ENCODE measurements at places on chromosomes 16 and 17.

GRCh38 chr17:58387834-58388233 lies 29.5 kb downstream of the RNF43 start:
- DNase-seq: no peak

DNA sequence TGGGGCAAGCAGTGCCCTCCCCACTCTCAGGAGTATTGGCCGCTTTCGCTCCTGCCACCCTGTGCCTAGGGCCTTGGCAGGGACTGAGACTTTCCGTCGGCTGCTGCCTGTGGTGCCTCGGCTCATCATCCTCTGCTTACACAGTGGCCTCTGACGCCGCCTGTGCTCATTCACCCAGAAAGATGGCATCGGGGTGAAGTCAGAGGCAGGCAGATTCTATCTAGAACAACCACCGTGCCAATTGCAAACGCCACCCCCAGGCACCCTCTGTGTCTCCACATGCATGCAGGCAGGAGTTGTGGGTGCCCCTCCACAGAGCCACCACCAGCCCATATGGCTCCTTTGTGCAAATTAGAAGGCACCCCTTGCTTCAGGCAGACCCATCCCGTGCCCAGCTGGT lies 154.2 kb upstream of the GSE1 start:
- no peak for DNase-seq

DNA sequence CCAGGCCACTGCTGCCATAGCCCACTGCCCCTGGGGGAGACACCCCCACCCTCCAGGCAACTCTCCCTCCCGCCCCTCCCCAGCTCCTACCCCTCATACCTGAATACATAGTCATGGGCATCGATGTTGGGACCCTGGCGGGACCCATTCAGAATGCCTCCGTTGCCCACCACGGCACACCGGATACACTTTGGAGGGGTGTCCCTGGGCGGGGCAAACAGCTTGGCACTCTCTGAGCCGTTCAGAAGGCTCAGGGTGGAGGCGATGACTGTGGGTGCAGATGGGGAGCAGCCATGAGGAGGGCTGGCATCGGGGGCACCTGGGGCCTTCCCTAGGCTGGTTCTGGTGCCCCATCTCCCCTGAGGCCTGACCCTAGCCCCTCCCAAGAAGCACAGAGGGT lies 12.6 kb downstream of the ST6GALNAC2 start:
- no peak for DNase-seq

- no peak for DNase-seq
Measured at GRCh38 chr16:72107371-72107770, 13.7 kb downstream of the DHX38 start.

GRCh38 chr17:64092113-64092512 lies 37.8 kb downstream of the ERN1 start:
- no peak for DNase-seq

- no peak for DNase-seq
Measured at GRCh38 chr17:33056399-33057146, 64.9 kb downstream of the SPACA3 start.

- DNase-seq: peak; percentile 68
Measured at GRCh38 chr17:47276868-47277267, 23.2 kb downstream of the ITGB3 start.

DNA sequence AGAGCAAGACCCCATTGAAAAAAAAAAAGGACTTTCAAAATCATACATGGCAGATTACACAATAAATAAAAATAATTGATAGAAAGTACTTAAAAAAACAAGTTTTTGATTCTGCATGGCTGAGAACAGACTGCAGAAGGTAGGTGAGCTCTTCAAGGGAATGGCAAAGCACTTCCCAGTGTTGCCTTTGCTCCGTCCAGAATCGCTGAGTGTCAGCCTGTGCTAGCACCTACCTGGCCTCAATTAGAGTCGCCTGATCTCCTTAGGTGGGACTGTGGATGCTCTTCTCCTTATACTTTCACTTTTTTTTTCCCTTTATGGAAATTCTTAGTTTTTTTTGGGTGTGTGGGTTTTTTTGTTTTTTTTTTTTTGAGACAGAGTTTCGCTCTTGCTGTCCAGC lies 6.0 kb upstream of the TMEM220 start:
- DNase-seq: no peak

DNA sequence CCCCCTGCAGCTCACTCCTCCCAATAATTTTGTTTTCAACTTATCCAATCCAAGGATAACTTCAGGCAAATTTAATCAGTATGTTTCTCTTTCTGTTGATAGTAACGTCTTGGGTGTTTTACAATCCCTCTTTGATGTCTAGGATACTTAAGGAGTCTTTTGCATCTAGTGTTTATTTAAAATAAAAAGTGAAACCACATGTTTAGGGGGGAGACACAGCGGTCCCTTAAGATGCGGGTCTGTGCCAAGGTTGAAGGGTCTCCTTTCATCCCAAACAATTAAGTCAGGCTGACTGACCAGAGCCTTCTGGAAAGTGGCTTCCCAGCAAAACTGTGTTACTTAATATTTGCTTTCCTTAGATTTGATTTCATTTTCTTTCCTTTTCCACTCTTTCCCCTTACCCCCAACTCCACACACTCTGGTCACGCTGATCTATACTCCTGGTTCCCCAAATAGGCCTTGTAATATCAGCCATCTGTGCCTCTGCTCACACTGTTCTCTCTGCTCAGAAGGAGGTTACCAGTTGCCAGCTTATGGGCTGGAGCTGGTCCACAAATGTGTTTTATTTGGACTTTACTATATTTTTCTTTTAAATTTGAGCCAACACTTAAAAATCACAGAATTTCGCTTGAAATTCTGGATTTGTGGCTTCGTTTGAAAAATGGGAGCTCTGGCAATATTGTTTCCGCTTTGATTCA lies 11.2 kb downstream of the ANKS4B start:
- no peak for DNase-seq

- no peak for DNase-seq
Measured at GRCh38 chr17:65130832-65131231, 6.3 kb upstream of the RGS9 start.

DNA sequence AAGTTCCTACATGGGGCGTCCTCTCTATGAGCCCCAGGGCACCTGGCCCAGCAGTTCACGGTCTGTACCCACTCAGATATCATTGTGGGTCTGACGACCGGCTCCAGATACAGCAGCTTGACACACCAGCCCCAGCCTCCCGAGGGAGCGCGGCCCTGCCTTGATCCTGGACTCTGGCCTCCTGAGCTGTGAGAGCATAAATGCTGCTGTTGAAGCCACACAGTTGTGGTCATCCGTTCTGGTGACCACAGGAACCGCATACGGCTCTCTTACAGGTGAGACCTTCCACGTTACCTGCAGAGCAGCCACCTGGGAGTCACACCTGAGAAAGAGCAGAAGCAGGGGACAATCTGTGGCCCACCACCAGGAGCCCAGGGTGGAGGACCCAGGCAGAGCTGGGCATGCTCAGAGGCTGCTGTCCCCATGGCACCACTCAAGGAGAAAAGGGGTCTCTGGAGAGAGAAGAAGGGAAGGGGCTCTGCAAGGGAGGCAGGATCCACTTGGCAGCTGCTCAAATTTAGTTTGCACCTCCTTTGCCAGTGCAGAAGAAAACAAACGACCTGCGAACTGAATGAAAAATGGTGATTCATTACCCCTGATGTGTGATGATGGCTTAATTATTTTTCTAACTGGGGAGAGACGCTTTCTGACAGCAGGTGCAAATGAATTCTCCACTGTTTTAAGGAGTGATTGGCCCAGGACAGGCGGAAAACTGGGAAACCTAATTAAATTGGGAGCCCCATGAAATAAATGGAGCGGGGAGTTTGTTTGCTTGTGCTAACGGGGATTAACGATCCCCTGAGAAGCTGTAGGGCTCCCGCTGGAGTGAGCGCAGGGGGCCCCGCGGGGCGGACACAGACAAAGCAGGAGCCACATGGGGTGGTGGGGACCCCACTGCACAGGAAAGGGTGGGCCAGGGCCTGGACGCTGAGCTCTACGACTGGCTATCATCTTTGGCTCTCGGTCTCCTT lies 208.9 kb downstream of the RBFOX3 start:
- no peak for DNase-seq

DNA sequence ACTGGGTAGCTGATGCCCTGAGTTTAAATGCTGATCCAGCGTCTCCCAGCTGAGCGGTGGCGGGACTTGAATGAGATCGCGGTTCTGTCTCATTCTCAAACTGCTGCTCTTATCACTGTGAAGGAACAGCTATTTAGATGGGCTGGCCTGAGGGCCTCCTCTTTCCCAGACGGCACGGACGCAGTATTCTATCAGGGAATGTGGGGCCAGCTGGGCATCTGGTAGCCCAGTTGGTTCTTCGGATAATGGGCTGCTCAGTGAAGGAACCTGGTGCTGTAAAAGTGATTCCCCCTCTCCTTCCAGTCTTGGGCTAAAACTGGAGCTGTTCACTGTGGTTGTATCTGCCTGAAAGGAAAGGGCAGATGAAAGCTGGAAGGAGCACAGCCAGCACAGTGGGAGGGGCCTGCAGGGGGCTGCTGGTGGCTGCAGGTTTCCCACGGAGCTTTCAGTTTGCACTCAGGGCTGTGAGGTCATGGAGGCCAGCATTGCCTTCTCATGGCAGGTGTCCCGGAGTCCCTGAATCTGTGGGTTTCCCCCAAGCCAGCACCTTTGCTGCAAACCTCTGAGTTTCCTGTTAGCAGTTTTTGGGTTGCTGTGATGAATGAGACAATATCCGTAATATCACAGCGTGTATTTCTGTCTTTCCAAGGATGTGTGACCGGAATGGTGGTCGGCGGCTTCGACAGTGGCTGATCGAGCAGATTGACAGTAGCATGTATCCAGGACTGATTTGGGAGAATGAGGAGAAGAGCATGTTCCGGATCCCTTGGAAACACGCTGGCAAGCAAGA lies 3.6 kb downstream of the IRF8 start:
- no peak for DNase-seq

- no peak for DNase-seq
Measured at GRCh38 chr17:41849251-41849990, 11.8 kb downstream of the KLHL10 start.

GRCh38 chr17:60354223-60354622 lies 37.7 kb downstream of the USP32 start:
- DNase-seq: peak; percentile 64

DNA sequence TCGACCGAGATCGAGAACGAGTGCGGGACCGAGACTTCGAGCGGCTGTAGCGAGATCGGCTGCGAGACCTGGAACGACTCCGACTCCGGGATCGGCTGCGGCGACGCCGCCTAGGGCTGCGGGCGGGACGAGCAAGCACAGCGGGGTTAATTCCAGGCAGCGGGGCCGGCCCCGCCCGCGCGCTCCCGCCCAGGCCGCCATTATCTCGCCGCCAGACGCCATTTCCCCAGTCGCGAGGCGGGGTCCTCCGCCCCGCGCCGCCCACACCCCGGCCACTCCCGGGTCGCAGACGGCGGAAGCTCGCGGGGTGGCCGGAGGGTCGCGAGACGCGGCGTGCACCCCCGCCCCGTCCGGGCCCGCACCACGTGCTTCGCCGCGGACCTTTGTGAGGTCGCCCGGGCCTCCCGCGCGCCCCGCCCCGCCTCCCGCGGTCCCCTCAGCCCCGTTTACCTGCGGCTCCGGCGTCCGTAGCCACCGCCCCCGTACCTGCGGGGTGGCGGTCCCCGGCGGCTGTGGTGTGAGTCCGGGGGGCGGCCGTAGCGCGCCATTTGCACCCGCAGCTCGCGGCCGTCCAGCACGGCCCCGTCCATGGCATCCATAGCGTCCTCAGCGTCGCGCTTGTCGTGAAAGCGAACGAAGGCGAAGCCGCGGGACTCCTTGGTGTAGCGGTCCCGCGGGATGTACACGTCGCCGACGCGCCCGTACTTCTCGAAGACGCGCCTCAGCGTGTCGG lies 616 bp downstream of the SRSF2 start:
- no peak for DNase-seq

DNA sequence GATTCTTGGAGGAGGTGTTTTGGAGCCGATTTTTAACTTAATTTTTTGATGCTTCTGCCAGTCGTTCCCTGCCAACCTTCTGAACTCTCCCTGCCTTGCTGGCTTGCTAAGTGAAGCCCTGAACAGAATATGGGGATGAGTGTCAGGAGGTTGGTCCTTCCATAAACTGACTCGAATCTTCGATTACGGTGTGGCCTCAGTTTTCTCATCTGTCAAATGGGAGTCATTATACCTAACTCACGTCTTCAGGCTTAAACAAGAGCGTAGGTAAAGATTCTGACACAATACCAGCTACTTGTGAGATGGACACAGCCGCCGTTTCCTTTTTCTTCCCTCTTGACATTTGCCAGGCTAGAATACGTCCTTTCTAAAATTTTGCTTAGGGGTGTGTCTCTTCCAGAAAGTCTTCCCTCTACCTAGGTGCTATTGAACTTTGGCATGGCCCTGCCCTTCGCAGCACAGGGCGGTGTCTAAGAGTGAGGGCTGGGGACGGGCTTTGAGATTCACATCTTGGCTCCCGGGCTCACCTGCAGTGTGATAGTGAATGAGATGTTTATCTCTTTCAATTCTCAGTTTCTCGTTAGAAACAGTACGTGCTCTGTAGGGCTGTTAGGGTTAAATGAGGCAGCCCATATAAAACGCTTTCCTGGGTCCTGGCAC lies 190.6 kb upstream of the SDK2 start:
- no peak for DNase-seq

DNA sequence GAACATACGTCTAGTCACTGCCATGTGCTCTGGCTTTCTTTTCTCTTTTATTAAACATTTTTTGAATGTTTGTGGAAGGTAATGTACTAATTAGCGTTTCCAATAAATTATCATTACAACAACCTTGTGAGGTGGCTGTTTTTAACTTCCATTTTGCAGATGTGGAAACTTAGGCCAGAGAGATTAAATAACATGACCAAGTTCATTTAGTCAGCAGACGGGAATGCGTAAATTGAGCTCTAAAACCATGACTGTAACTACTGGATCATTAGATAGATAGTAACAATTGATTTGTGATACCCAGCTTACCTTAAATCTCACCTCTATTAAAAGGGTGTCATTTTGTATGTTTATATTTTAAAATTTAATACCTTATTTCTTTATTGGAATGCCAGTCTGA lies 49.4 kb downstream of the RABEP1 start:
- DNase-seq: no peak

DNA sequence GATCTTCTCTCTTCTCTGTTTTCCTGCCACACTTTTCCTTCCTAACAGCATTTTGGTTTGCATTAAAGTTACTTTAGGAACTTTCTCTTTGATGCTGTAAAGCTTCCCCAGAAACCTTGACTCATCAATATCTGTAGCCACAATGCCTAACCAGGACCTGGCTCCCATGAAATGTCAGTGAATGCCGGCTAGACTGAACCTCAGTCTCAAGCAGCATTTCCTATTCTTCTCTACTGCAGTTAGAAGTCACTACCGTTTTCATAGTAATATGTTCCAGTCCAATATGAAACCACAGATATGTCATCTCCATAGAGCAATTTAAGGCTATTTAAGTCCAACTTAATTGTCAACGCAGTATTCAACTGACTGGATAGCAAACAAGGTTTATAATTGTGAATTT lies 28.9 kb downstream of the ITFG1 start:
- no peak for DNase-seq
